ENCODE measurements at places on chromosomes 13 and 19.

DNA sequence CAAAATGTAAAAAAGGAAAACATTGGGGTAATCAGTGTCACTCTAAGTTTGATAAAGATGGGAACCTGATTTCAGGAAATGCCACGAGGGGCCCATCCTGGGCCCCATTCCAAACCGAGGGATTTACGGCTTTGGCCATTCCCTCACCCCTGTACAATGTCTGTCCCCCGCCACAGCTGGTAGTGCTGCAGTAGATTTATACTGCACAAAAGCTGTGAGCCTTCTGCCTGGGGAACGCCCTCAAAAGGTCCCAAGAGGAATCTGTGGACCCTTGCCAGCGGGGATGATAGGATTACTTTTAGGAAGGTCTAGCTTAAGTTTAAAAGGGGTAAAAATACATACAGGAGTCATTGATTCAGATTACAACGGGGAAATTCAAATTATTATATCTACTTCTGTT, 173.4 kb upstream of the SGCG start:
- no peak for DNase-seq

GRCh38 chr13:49958321-49958720, 22.2 kb upstream of the SPRYD7 start:
- no peak for DNase-seq

DNA sequence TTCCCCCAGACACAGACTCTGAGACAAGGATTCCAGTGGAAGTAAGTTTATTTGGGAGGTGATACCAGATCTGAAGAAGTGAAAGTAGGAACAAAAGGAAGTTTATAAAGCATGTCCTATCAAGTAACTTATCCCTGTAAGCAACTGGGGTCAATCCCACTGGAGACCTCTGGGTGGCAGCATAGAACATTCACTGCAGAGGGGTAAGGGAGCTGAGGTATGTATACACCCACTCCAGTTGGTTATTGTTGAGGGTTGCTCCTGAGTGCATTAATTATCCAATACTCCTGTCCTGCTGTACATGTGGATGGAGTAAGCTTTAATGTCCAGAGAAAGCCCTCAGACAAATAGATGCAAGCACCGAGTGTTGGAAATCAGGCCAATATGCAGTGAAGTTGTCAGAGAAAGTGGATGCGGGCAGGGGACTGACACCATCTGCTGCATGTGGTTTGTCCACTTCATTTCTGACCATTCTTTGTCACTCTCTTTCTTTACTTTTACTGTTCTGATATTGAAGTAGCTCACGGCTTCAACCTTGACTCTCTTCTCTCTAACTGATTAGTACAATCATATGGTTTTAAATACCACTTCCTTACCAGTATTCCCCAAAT, 46.7 kb downstream of the NOTCH3 start:
- DNase-seq = peak; percentile 35

DNA sequence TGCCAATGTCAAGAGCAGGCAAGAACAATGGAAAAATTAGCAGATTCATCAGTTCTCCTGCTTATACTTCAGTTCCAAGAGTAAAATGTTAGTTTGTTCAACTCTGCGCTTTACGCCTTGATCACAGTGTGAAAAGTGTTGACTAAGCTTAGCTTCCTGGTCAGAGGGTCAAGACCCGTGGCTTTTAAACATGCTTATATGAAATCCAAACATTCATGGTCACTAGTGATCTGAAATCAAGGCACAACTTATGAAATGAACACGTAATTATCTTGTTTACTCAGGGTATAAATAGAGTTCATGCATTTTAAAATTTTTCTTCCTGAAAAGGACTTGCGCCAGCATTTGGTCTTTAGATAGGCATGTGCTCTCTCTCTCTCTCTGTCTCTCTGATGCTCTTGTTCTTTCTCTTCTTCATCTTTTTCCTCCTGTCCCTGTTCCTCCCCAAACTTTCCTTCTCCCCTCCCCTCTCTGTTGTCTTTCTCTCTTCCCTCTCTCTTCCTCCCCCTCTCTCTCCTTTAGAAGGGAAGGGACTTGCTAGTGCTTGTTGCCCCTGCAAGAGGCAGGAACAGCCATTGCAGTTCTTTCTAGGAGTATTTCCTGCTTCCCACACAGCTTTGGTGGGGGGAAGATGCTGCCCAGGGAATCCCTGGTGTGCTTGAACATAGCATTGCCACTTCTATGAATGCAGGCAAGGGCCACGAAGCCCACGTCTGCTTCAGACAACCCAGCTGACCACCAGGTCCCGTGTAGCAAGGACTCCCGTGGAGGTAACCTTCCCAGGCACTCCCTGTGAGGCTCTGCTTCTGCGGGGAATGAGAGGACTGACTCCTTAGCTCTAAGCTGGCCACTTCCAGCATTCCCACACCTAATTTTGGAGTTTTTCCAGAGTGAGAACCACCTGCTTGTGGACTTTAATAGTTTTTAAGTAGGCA, 7.1 kb upstream of the ZNF536 start:
- DNase-seq = no peak

GRCh38 chr13:84865783-84866221, 933.4 kb downstream of the SLITRK6 start:
- no peak for DNase-seq
